ENCODE measurements at places on chromosomes 4 and X.

DNA sequence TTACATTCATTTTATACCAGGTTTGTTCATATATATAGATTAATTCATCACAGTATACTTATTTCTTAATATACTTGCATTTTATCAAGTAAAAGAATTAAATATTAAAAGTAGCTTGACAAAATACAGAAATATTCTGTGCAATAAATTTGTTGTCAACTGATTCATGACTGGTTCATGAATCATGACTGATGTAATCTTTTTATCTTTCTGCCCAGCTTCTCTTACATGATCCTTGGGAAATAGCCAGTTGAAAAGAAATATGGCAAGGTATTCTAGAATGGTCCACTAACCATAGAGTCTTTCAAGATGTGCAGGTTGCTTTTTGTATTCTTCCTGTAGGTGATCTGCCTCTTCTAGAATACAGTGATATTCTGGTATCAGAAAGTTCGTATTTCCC is 4.2 kb upstream of the CCNA2 start:
- no peak for DNase-seq

- no peak for DNase-seq
These were observed 172.2 kb downstream of the HS6ST2 start for GRCh38 chrX:132786217-132786616.

- no peak for DNase-seq
These were observed 26.6 kb downstream of the VSIG4 start for GRCh38 chrX:66013194-66013816.

GRCh38 chrX:147848543-147849443 is 62.9 kb upstream of the FMR1 start:
- DNase-seq = no peak

DNA sequence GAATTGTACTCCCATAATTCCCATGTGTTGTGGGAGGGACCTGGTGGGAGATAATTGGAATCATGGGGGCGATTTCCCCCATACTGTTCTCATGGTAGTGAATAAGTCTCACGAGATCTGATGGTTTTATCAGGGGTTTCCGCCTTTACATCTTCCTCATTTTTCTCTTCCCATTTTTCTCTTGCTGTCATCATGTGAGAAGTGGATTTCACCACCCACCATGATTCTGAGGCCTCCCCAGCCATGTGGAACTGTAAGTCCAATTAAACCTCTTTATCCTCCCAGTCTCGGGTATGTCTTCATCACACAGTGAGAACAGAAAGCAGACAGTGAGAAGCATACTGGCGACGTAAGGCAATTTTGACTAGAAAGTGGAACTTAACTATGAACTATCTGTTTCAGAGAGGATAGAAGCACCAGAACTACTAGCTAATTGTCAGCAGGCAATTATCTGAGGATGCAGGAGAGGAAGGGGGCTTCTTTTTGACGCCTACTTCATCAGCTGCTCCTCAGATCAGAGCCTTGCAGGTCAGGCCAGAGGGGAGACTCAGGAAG is 8.5 kb upstream of the GPR50 start:
- no peak for DNase-seq

- DNase-seq = no peak
These were observed 35.6 kb downstream of the NFKB1 start for GRCh38 chr4:102536768-102537167.

- no peak for DNase-seq
These were observed 5.0 kb upstream of the SHROOM4 start for GRCh38 chrX:50818986-50819385.

- no peak for DNase-seq
These were observed 32.1 kb upstream of the GLRA2 start for GRCh38 chrX:14497184-14497666.

DNA sequence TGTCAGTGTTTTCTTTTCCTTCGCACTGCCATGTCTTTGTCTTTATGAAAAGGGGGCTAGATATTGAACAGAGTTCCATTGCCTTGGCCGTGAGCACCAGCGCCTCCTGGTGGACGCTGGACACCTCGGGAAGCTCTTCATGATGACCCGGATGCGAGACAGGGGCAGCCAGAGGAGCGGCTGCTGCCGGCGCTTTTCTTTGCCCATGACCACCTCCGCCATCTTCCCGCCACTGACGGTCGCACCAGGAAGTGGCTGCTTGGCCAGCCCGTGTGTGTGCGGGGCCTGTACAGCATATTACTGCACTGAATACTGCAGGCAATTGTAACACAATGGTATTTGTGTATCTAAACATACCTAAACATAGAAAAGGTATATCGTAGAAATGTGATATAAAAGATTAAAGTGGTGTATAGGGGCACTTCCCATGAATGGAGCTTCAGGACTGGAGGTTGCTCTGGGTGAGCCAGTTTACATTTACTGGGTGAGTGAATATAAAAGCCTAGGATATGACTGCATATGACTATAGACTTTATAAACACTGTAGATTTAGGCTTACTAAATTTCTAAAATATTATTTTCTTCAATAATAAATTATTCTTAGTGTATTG is 15.8 kb upstream of the GRIA2 start:
- no peak for DNase-seq

- DNase-seq = no peak
These were observed 4.5 kb downstream of the FAM47E start for GRCh38 chr4:76256032-76256431.

- no peak for DNase-seq
These were observed 198.0 kb downstream of the CBR4 start for GRCh38 chr4:168811786-168812651.

- no peak for DNase-seq
These were observed 1483.2 kb downstream of the PCDH7 start for GRCh38 chr4:32203340-32203739.

DNA sequence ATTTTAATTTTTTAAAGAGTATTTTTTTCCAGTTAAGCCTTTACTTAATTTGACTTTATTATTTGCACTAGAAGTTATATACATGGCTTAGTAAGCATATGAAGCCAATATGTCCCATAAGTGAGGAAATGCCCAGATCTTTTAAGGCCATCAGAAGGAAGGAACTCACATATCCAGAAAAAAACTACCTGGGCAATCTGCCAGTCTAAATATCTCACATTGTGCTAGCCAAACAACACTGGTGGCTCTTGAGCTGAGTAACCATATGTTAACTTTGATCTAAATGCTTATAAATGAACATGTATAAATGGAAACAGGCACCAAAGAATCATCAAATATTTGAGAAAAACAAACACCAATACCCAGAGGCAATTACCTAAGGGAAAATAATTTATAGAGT is 138.6 kb upstream of the APOOL start:
- no peak for DNase-seq

DNA sequence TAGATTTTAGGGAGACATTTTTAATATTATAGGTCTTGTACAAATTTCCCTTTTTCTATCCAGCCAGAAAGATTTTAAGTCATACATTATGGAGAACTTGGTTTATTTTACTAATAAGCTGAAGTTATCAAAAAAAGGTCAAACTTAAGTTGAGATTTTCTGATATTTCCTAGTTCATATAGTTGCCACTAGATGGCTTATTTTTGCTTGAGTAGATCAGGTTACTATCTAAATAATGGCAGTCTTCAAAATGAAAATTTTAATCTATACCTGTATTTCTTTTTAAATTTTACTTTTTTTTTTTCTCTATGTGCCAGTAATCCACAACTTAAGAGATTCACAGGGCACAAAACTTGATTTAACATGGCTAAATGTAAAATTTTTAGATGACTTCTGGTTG is 52.3 kb downstream of the USP9X start:
- no peak for DNase-seq

DNA sequence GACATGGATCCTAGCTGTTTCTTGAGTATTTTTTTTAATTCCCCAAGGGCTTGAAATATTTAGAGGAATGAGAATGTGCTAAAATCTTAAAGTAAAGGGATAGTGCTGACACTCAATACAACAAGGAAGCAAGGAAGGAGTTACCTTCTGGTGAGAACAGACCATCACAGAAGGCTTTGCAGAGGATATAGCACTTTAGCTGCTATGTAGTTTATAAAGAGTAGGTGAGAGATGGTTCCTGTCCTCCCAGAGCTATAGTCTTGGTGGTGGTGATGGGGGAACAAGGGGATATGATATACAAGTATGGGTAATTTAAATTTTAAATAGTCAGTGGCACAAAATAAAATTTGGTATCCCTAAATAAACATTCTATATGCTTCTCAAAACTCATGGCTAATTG is 47.6 kb downstream of the MTHFD2L start:
- DNase-seq = no peak

GRCh38 chr4:156971676-156972378 is at the start of gene PDGFC:
Gene PDGFC (minus strand): TSS chr4:156971799. CDS start chr4:156970903, 896 bp downstream.
- peak; percentile 68 for DNase-seq

- no peak for DNase-seq
These were observed 333.0 kb downstream of the NR3C2 start for GRCh38 chr4:148109216-148109615.

GRCh38 chrX:144259054-144259453 is 375.2 kb downstream of the UBE2NL start:
- DNase-seq = no peak

DNA sequence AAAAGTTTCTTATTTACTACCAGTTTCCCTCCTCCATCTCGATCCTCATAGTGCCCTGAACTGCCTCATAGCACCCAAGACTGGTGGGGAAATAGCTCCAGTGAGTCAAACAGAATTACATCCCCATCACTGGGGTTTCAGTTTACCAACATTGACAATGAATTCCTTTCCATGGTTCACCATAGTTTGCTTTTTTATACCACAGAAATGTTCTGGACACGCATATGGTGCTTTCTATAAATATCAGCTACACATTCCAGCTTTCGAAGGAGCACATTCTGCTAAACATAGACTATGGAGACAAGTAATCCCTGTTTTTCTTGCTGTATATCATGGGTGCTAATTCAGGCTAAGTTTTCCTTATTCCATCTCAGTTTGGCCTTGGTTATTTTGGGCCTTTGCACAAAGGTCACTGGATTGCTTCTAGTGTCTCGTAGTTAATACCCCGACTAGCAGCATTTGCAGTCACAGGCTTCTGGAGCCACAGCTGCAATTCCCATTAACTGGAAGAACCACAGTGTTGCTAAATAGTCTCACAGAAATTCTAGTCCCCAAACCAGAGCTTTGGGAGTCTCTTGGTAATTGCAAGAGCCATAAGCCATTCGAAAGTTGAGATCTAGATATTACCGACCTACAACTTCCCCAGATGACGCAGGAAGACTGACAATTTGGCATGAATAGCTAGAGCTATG is 53.4 kb upstream of the TRPC3 start:
- no peak for DNase-seq

DNA sequence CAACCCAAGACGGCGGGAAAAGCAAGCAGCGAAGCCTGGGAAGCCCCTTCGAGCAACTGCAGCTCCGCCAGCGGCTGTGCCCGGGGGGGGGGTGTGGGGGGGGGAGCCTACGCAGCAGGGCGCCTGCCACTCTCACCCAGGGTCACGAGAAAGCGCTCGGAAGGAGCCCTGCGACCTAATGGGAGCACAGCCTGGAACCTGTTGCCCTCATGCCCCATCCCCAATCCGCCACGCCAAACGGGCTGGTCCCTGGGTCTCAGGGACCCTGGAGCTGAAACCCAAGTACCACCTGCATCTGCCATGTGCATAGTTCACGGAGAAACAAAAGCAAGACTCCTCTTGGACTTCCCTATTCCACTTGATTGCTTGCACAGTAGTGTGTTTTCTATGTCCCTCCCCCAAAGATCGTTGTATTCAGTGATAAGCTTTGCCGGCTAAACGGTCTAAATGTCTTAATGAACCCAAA is 359 bp upstream of the GAB3 start:
- DNase-seq = no peak

GRCh38 chr4:42865572-42866189 is 26.8 kb upstream of the GRXCR1 start:
- DNase-seq = no peak

- no peak for DNase-seq
These were observed 121.0 kb downstream of the PCDH10 start for GRCh38 chr4:133270021-133270570.

DNA sequence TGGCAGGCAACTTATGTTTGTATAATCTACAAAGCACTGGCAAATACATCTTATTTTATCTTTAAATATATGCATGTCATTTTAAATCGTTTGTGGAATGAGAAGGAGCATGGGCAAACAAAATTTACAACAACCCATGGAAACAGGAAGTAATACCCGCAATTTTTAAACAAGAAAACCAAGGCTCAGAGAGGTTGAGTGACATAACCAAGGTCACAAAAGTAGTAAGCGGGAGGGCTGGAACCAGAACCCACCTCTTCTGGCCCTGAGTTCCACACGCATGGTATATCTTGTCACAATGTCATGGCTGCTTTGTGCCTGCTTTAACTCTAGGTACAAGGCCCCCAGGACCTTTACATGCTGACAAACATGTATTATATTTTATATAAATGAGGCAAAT is 52.9 kb downstream of the SLC7A11 start:
- no peak for DNase-seq

- DNase-seq = no peak
These were observed 32.7 kb downstream of the IRF2 start for GRCh38 chr4:184441461-184442313.

GRCh38 chr4:71069063-71069462 is 75.6 kb downstream of the DCK start:
- DNase-seq = no peak

DNA sequence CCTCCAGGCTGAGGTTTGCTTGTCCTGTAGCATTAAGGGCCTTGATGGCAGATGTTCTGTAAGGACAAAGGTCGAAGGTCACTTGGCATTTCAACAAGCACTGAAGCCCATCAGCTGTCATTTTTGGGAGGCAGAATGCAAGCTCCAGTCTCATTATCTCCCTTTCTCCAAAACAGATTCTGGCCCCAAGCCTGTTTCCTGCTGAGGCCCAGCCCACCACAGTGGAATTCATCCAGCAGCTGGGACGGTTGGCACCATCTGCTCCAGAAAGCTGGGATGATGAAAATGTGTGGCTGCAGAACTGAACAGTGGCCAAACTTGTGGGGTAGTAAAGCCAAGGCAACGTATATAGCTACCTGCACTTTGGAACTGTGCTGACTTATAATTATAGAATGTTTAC is 17.7 kb upstream of the PPEF2 start:
- DNase-seq = no peak
